ENCODE measurements at places on chromosomes 4 and X. TPM values are rescaled to one million over a fixed set of nuclear protein-coding genes. Genes with fewer than 3 reads are reported as not detected.

DNA sequence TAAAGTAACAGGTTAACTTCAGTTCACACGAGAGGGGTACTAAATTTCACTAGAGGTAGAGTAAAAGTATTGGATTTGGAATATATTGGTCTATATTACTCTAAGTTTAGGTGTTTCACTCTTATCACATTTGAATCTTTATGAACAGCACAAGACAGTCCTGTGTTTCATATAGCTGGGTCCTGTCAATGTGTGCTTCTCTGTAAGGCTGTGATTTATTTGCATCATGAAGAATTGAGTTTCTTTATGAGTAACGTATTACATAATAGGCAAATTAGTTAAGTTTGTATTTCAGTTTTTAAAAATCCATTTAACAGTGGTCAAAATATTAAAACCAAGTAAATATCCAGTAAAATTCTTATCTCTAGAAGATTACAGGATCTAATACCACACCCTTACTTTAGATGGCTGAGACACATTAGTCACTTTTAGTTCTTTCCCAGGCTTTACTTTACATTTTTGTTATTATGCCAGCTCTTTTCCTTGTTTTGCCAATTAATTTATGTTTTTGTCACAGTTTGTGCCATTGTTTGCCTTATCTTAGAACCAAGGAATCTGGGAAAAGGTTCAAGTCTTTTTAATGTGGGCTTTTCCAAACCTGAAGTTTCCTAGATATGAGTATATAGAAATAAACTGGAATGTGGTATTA is 32.1 kb downstream of the NUDT6 start:
- no peak for DNase-seq

DNA sequence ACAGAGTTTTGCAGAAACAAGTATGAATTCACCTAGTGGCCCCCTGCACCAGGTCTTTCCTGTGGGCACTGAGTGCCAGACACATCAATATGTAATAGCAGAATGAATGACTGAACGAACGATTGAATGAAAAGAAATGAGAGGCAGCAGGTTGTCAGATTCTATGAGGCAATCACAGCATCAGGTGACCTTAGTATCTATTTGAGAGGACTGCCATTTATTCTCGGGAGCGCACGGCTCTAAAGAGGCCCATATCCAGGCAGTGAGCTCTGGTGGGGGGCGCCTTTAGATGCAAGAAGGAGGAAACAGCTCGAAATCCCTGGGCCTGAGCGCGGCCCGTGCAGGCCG is 528 bp upstream of the SLC25A4 start:
- no peak for DNase-seq

DNA sequence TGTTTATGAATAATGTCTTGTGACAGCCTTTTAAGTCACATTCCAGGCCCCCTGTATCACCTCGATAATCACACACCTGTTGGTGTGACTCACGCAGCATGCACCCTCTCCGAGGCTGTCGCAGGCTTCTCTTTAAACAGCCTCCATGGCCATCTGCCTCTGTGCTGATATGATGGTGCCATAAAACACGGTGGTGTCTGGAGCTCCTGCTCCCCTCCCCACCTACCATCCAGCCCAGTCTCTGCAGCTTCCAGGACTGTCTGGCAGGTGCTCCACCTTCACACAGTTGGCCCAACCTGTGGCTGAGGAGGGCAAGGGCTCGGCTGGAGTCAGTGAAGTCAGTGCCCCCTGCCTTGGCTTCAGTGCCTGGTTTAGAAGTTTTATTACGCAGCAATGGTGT is 173.8 kb upstream of the RPL34 start:
- DNase-seq, result no peak

DNA sequence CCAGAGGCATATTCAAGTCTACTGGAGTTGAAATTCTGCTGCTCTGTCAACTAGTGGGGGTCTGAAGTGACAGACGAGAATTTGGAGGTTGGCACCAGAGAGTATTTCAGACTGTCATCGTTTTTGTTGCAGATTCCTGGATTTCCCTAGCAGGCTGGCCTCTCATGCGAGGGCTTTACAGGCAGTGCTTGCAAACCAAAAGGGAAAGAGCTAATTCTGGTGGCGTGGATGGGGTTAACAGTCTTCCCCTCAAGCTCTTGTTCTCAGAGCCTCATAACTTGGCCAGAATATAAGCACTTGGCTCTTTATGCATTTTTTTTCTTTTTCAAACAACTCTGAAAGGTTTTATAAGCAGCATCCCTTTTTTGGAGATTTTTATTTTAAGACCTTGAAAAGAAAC is at the start of gene SPARCL1:
Gene SPARCL1, minus strand, starts transcription at position 190 of the 400 bp plus-strand sequence. CDS start 29,802 bp downstream, outside the sequence.
- DNase-seq, result no peak

GRCh38 chrX:24357106-24357505 is 3.3 kb upstream of the SUPT20HL1 start:
- no peak for DNase-seq

DNA sequence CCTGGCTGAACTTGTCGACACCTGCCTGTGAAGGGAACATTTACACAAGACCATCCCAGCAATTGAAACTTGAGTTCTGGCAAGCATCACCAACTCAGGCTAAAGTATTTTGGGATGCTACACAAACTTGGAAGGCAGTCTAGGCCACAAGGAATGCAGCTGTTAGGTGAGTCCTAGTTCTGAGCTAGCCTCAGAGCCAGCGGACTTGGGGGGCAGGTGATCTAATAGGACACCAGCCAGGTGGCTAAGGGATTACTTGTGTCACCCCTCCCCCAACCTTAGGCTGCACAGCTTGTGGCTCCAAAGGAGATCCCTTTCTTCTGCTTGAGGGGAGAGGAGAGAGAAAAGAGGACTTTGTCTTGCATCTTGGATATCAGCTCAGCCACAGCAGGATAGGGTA is 62.3 kb upstream of the DKK2 start:
- DNase-seq, result no peak

DNA sequence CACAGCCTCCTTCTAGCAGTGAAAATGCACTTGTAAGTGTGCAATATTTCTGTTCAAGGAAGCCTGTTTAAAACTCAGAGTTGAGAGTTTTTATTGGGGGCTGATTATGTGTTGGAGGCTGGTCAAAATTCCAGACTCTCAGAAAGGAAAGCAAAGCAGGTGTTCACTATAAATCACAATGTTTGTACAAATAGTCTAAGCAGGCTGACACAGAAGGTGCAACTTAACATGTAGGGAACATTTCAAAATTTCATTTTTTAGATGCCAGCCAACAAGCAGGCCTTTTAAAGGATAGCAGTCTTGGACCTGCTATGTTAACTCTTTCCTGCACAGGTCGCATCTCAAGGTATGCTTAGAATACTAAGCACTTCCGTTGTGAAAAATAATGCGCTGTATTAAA is 112.3 kb upstream of the IL13RA1 start:
- no peak for DNase-seq

- no peak for DNase-seq
These were observed 106.0 kb downstream of the ADRA2C start for GRCh38 chr4:3871881-3872833.

DNA sequence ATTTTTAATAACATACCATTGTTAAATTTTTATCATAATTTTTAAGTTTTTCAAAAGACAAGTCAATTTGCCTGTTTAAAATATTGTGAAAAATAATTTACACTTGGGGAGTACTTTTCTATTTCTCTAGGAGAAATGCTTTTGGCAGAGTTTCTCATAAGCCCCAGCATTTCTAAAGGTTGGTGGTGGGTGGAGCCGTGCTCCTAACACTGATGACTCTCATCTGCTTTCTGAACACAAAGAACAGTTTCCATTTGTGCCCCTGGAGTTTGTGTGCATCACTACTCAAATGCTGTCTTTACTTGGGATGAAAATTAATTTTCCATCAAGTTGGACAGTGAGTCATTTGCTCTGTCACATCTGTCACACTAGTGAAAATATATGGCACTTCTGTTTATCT is 57.6 kb downstream of the TNIP2 start:
- no peak for DNase-seq

GRCh38 chr4:53309321-53310040 is 56.4 kb downstream of the SCFD2 start:
- no peak for DNase-seq

- DNase-seq, result no peak
These were observed 199.5 kb upstream of the PUDP start for GRCh38 chrX:7347465-7347864.

DNA sequence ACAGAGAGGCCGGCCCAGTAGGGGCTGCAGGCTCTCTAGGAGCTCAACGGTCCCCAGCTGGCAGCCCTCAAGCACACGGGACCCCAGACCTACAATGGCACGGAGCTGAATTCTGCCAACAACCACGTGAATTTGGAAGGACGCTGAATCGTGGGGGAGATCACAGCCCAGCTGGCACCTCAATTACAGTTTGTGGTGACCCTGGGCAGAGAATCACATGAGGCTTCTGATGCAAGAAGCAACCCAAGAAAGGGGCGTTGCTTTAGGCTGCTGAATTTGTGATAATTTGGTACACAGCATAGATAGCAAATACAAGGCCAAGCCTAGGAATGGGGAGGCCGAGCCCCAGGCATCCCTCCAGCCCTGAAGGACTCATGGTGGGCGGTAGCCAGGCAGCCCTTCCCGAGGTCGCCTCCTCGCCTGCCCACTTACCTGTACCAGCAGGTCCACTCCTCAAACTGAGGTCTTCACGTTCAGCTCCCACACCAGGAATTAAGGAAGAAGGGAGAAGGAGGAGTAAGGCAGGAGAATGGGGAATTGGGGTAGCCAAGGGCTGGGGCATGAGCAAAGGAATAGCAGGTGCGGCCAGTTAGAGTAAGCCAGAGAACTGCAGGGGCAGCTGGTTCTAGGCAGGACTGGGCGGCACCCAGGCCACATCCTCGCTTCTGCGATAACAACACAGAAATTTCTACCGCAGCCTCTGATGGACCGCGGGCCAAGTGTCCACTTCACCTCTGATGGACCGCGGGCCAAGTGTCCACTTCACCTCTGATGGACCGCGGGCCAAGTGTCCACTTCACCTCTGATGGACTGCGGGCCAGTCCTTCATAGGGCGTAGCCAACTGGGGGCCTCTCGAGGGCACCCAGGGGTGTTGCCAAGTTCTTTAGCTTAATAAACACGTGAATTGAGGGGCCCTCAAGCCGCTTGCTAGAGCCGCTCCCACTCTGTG is 23.4 kb upstream of the HTRA3 start:
- DNase-seq, result no peak

DNA sequence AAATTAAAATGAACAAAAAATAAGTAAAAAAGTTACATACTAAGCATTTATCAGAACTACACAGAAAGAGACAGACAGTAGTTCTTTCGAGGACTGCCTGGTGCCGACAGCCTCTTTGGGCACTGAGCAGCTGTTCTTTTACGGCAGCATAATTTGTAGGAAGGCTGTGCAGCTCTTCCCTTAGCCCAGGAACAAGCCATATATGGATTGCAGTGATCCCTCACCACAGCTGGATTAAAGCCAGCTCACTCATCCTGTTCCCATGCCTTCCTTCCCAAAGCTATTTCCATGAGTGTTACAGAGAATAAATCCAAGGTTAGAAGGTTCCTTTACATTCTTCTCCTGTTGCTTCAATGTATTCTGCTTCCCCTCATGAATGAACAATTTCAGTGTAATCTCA is 71.7 kb downstream of the DDX60L start:
- DNase-seq, result no peak

GRCh38 chr4:6087669-6088341 is 69.6 kb upstream of the C4orf50 start:
- no peak for DNase-seq

GRCh38 chrX:39244147-39244546 is 442.9 kb downstream of the MID1IP1 start:
- DNase-seq, result no peak

DNA sequence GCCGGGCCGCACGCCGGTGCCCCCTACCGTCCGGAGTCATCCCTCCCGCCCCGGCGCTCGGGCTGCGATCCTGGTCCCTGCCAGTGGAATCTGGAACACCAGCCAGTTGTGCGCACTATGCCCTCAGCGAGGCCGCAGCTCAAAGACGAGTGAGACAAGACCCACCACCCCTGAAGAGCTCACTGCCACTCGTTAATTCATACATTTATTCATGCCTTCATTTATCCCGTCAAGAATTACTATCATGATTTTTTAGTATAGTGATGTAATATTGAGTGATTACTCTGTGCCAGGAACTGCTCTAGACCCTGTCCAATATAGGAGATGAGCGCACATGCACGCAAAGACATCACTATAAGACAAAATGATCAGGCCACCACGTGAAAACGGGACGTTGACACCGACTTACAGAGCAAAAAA is 247 bp upstream of the PPA2 start:
- DNase-seq, result peak; percentile 61

DNA sequence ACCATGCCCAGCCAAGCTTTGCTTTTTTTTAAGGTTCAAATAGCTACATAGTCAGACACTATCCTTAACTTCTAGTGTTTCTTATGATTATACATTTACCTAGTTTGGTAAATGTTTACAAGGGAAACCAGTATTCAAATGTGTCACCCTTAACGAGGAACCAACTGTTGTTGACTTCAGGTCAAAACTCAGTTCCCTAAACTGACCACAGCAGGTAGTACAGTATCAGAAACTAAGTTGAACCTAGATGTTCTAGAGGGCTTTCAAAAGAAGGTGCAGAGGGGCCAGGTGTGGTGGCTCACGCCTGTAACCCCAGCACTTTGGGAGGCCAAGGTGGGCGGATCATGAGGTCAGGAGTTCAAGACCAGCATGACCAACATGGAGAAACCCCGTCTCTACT is 11.3 kb downstream of the GPC4 start:
- DNase-seq, result no peak

- no peak for DNase-seq
These were observed 5.4 kb downstream of the CPLX1 start for GRCh38 chr4:820230-821172.

DNA sequence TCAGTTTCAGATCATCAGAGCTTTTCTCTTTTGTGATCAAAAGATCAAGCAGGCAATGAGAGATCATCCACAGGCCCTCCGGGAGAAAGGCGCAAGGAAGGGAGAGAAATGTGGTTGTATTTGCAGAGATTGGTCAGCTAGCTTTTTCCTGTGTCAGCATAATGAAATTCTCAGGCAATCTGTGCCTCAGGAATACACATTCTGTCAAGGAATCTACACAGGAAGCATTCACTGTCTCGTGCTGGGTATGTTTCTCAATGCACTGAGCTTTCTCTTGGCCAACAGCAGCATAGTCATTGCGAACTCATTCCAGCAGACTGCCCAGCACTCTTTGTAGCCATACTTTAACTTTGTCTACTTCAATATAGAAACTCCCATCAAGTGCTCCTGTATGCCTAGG is 413.7 kb downstream of the PPP3CA start:
- DNase-seq, result no peak

- no peak for DNase-seq
These were observed 37.2 kb downstream of the CXXC4 start for GRCh38 chr4:104457308-104457981.

GRCh38 chr4:69727926-69728325 is 32.5 kb downstream of the SULT1B1 start:
- no peak for DNase-seq

- DNase-seq, result no peak
These were observed 32.2 kb upstream of the CCSER1 start for GRCh38 chr4:90095000-90095399.

Gene FMR1
- 27.2 TPM for total RNA-seq

Gene GAGE12F
- not detected for total RNA-seq

Gene MTNR1A
- total RNA-seq, result not detected

Gene OPRPN
- not detected for total RNA-seq

Gene FSTL5
- total RNA-seq, result not detected

Gene ING2
- 12.1 TPM for total RNA-seq

Gene WFS1
- 37.0 TPM for total RNA-seq

Gene TMEM31
- not detected for total RNA-seq

Gene SHROOM2
- total RNA-seq, result 0.88 TPM

Gene PPEF2
- total RNA-seq, result not detected
